ENCODE measurements at places on chromosomes 6 and 20.

DNA sequence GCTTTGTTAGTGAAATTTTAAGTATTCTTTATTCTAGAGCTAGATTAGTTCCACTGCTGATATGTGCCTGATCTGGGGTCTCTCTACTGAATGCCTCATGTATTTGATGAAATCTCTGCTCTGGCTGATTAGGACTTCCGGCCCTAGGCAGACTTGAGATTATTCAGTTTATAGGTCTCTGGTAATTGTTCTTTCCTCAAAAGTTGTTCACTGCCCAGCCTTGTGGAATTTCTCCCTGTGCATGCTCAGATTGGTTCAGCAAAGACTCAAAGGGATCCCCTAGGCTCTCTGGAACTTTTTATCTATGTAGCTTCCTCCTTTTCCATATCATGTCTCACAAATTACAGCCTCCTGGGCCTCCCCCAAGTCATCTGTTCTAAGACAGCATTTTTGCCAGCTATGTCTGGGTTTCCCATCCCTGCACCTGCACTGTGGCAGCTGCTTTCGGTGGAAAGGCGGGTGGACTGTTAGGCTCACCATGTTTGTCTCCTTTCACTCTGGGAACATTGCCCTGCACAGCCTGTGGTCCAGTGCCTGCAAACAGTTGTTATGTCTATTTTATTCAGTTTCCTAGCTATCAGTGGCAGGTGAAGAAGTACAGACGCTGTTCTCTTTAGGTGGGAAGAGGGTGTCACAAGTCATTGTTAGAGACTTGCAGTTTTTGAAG lies 73.7 kb downstream of the RPP40 start:
- H3K27ac ChIP-seq, result peak overlapping the region; percentile 80
- peaks cover 30% of the 10 kb centered on the region for H3K36me3 ChIP-seq
- H3K4me3 ChIP-seq, result no peak overlapping the region
- peaks cover 46% of the 10 kb centered on the region for H3K4me1 ChIP-seq
- no peak for DNase-seq
- no peaks in the 10 kb centered on the region for H3K27me3 ChIP-seq

- no peak overlapping the region for H3K4me3 ChIP-seq
- no peaks in the 10 kb centered on the region for H3K36me3 ChIP-seq
- H3K27ac ChIP-seq, result no peak overlapping the region
- DNase-seq, result no peak
- H3K27me3 ChIP-seq, result peaks cover 42% of the 10 kb centered on the region
- H3K4me1 ChIP-seq, result peaks cover 62% of the 10 kb centered on the region
Measured at GRCh38 chr6:36333171-36333895, 3.4 kb downstream of the BNIP5 start.

DNA sequence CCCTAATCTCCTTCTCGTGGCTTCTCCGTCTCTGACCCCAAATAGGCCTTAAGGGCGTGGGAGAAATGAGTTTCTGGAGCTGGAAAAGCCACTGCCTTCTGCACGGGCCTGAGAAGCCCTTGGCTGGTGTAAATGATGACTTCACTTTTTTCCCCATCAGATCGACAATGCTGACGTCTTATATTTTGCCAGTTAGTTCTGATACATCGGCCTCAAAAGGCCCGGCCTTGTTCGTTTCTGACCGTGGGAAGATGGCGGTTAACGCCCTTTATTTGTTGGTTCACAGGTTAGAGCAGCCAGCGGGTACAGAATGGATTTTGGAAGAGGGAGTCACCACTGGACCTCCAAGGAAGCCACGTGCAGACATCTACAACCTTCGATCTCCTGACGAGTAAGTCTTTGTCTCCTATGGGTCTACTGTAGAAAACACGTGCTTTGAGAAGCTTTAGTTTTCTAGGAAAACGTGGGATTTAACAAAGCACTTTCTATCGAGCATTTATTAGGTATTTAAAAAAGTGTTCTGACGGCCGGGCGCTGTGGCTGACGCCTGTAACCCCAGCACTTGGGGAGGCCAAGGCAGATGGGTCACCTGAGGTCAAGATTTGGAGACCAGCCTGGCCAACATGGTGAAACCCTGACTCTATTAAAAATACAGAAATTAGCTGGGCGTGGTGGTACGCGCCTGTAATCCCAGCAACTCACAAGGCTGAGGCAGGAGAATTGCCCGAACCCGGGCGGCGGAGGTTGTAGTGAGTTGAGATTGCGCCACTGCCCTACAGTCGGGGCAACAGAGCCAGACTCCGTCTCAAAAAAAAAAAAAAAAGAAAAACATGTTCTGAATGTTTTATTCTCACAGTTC lies 1.2 kb upstream of the ZNFX1 start:
- peaks cover 70% of the 10 kb centered on the region for H3K4me1 ChIP-seq
- peak overlapping the region; percentile 95 for H3K4me3 ChIP-seq
- DNase-seq, result peak; percentile 6
- H3K27me3 ChIP-seq, result no peaks in the 10 kb centered on the region
- H3K36me3 ChIP-seq, result peaks cover 77% of the 10 kb centered on the region

- H3K27me3 ChIP-seq, result no peaks in the 10 kb centered on the region
- no peak overlapping the region for H3K27ac ChIP-seq
- H3K4me3 ChIP-seq, result no peak overlapping the region
- H3K4me1 ChIP-seq, result no peaks in the 10 kb centered on the region
- no peak for DNase-seq
- no peaks in the 10 kb centered on the region for H3K36me3 ChIP-seq
Measured at GRCh38 chr6:72348926-72349325, 272.9 kb upstream of the KCNQ5 start.

DNA sequence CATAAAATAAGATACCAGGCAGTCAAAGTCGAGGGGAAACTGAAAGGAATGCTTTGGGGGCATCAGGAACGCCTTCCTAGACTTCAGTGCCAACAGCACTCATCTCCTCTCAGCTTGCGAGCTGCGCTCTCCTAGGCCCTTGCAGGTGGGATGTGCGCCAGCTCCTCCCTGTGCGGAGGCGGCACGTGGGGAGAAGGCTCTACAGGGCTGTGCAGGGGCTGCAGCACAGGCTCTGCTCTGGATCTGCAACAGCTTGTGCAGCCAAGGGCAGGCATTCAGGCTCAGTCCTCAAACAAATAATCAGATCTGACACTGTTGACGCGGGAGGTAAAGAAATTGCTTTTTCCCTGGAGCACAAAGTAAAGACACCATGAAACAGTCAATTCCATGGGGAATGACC lies 144.8 kb downstream of the TTLL2 start:
- no peak overlapping the region for H3K27ac ChIP-seq
- no peak for DNase-seq
- H3K4me1 ChIP-seq, result peaks cover 41% of the 10 kb centered on the region
- H3K27me3 ChIP-seq, result peaks cover 7% of the 10 kb centered on the region
- no peak overlapping the region for H3K4me3 ChIP-seq

GRCh38 chr6:16567071-16567470 lies 194.2 kb downstream of the ATXN1 start:
- H3K4me1 ChIP-seq, result no peaks in the 10 kb centered on the region
- no peak overlapping the region for H3K27ac ChIP-seq
- DNase-seq, result no peak
- H3K36me3 ChIP-seq, result no peaks in the 10 kb centered on the region
- peaks cover 14% of the 10 kb centered on the region for H3K27me3 ChIP-seq

DNA sequence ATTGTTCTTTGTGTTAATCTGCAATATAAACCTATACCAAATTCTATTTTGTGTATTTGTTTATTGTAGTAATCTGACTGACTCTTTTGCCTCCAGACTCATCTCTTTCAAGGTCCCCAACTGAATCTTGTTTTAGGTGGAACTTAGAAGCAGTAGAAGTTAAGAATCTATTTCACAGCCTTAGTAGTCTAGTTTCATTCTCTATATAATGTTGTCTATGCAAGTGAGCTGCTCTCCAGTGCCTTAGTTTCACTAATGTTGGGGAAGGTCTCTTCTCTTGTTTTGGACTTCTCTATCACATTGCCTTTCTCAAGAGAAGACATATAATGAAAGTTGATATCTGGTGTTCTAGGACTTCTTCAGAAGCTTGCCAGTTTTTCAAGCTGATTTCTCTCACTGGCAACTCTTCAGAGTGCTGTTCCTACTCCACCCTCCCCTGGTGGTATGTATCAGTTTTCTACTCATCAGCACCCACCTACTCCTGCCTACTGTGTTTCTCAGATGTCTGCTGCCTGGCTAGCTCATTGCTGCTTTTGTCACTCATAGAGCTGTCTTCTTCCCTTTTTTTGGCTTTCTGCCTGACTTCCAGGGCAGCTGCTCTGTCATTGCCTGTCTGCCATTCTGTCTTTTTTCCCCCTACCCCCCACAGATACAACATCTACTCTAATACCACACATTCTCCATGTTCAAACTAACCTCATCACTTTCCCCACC lies 82.1 kb downstream of the PTPRA start:
- peaks cover 21% of the 10 kb centered on the region for H3K4me1 ChIP-seq
- H3K4me3 ChIP-seq, result no peak overlapping the region
- no peak for DNase-seq
- H3K36me3 ChIP-seq, result peaks cover 69% of the 10 kb centered on the region
- peak overlapping the region; percentile 48 for H3K27ac ChIP-seq

DNA sequence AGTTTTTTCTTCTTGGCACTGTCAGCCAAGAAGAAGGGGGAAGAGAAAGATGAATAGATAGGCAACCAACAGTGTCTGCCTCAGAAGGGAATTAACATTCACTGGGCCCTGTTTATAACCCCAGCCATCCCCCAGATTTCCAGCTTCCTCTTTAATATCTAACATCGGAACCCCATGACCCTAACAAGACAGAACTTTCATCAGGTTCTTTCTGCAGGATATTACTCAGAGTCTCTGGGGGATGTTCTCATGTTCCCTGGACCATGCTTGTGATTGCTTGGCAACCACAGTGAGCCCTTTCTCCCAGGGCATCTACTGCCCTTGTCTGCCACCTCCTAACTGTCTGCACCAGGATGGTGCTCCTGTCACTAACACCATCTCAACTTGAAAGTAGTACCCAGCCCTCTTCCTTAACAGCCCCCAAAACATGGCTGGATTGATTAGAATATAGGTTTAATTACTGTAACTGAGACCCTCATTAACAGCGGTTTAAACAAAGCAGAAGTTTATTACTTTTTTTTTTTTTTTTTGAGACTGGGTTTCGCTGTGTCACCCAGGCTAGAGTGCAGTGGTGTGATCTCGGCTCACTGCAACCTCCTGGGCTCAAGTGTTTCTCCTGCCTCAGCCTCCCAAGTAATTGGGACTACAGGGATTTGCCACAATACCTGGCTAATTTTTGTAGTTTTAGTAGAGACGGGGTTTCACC lies 12.0 kb upstream of the PTPN1 start:
- no peaks in the 10 kb centered on the region for H3K36me3 ChIP-seq
- peaks cover 35% of the 10 kb centered on the region for H3K4me1 ChIP-seq
- no peak for DNase-seq
- H3K27ac ChIP-seq, result no peak overlapping the region

DNA sequence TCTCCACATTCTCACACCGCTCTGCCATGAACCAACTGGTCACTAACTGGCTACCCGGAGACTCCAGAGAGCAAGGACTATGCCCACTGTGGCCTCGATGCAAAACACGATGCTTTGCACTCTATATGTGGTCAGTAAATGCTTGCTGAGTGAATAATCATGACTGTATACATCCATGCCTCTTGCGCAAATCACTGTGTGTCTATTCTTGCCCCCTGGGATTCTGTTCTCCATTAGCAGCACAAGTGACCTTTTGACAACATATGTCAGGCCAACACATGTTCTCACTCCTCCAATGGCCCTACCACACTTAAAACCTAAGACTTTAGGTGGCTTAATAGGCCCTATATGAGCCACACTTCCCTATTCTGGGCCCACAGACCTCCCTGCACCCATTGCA lies 16.9 kb downstream of the KIF16B start:
- peaks cover 13% of the 10 kb centered on the region for H3K36me3 ChIP-seq
- DNase-seq, result no peak
- H3K27me3 ChIP-seq, result peaks cover 3% of the 10 kb centered on the region
- peaks cover 41% of the 10 kb centered on the region for H3K4me1 ChIP-seq
- H3K27ac ChIP-seq, result no peak overlapping the region

- peaks cover 39% of the 10 kb centered on the region for H3K4me1 ChIP-seq
- H3K27me3 ChIP-seq, result peaks cover 3% of the 10 kb centered on the region
- DNase-seq, result peak; percentile 31
- peaks cover 3% of the 10 kb centered on the region for H3K36me3 ChIP-seq
- no peak overlapping the region for H3K27ac ChIP-seq
- no peak overlapping the region for H3K4me3 ChIP-seq
Measured at GRCh38 chr20:57662456-57663240, 42.4 kb upstream of the ZBP1 start.

DNA sequence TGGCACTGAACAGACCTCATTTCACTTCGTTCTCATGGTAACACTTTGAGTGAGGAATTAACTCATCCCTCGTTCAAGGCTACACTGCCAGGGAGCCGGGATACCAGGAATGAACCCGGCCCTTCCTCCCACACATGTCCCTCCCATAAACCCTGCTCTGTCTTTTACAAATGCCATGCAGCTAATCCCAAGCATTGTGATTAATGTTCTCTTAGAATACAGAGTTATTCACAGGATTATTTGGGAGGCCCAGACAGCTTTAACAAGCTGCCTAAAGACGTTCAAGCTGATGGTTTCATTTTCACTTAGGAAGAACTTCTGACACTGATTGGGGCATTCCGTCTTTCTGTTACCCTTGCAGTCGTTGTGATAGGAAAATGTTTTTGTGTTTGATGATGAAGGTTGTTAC lies 42.5 kb upstream of the CD83 start:
- H3K4me3 ChIP-seq, result no peak overlapping the region
- no peaks in the 10 kb centered on the region for H3K36me3 ChIP-seq
- peaks cover 25% of the 10 kb centered on the region for H3K27me3 ChIP-seq

DNA sequence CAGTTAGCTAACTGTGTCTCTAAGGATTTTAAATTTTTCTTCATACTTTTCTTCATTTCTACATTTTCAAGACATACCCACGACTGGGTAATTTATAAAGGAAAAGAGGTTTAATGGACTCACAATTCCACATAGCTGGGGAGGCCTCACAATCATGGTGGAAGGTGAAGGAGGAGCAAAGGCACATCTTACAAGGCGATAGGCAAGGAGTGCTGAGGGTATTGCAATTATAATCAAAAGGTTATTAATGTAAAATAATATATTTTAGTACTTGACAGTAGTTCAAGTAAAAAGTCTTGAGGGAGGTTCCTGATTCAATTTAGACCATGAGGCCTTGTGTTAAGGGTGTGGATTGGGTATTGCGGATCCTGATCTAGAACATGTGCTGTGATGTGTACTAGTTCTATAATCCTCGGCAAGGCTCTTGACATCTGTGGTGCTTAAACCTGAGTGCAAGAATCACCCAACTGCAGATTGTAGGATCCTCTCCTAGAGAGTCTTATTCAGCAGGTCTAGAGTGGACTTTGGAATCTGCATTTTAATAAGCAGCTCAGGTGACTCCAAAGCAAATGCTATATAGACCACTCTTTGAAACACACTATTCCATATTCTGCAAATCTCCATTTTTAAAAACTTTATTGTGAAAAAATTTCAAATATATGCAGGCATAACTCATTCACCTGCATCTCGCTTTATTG lies 7.2 kb upstream of the ABCC10 start:
- H3K4me3 ChIP-seq, result no peak overlapping the region
- H3K36me3 ChIP-seq, result no peaks in the 10 kb centered on the region
- peaks cover 51% of the 10 kb centered on the region for H3K27me3 ChIP-seq
- H3K4me1 ChIP-seq, result no peaks in the 10 kb centered on the region
- no peak overlapping the region for H3K27ac ChIP-seq
